ENCODE measurements at places on chromosomes 1 and 21.
A peak's percentile ranks its signal among the peaks of the same experiment; 100 is the strongest.

GRCh38 chr1:228147151-228147693 lies 2.5 kb upstream of the GJC2 start:
- DNase-seq: no peak

DNA sequence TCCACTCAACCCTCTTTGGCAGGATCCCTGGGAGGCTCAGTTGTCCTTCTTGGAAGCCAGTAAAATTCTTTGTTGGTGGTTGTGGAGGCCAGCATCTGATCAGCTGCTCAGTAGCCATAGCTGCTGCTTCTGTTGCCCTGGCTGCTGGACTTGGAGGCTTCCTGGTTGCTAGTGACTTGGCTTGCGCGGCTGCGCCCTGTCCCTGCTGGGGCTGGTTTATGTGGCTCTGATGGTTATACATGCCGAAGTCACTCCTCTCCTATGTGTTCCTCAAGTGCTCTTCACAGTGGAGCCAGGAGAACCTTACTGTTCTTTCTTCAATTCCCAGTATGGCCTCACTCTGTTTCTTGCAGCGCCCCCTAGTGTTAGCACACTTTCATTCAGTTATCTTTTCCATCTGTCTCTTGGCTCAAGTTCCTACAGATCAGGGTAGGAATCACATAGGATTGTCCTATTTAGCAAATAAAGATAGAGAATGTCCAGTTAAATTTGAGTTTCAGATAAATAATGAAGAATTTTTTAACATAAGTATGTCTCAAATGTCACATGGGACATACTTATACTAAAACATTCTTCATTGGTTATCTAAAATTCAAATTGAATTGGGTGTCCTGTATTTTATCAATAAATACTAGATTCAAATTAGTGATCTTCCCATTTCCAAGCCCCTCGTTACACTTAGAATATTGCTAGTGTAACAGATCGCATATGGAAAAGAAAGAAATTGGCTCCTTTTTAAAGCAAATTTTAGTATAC lies 176.5 kb downstream of the TGFB2 start:
- DNase-seq: peak; percentile 52

DNA sequence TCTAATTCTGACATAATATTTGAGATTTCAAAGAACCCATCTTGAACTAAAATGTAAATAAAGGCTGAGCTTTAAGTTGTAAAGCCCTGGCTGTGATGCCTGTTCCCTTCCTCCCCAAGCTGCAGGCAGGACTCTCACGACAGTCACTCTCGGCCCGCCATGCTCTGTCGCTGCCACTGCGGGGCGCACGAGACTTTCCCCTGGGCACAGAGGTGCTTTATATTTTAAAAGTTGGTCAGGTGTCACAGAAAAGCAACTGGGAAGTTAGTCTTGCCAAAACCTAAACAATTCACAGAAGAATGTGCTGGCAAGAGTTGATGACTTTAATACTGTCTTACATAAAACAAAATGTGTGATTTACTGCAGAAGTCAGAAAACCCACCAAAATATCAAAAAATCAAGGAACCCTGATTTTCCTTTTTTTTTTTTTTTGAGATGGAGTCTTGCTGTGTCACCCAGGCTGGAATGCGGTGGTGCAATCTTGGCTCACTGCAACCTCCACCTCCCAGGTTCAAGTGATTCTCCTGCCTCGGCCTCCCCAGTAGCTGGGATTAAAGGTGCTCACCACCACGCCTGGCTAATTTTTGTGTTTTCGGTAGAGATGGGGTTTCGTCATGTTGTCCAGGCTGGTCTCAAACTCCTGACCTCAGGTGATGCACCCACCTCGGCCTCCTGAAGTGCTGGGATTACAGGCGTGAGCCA lies 10.7 kb downstream of the LRRC47 start:
- no peak for DNase-seq

- DNase-seq: no peak
Observed at GRCh38 chr1:44790968-44791801, 3.2 kb upstream of the BEST4 start.

- DNase-seq: peak; percentile 99
Observed at GRCh38 chr1:228902781-228903433, 167.6 kb downstream of the RHOU start.
